Tongue (tissue), 3 donors: ENCODE measurements at places on chromosomes 4 and X.

- no peak for DNase-seq
Measured at GRCh38 chrX:133676344-133677122, 261.2 kb upstream of the GPC4 start.

DNA sequence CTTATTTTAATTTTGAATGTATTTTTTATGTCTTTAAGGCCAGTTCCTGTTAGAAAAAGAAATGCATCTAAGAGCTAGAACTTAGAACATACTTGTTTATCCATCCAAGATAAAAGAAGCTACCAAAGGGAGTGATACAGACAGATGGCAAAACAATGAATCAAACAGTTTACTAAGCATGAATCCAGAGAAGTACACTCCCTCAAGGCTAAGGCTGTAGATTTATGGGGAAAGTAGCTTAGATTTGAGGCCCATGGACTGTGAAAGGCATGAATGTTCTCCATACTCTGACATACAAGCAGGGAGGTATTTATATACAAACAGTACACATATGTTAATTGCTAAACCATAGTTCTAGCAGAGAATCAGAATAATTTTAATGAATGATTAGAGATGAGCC, 255.3 kb upstream of the NRK start:
- no peak for DNase-seq

DNA sequence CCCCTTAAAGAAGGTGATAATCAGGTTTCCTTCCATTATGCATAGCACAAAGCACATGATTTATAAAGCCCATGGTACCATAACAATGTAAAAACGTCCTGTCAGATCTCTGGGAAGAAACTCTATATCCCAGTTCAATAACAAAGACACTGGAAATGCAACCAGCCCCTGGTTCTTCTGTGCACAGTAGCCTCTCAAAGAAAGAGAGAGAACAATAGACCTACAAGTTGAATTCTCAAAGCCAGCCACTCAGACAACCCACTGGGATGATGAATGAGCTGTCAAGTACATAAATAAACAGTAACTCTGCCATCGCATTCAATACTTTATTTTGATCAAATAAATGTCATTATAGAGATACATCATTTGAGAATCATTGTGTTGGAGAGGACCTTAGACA, 400.1 kb upstream of the CPEB2 start:
- DNase-seq = no peak

GRCh38 chr4:153748378-153748777, 11.4 kb downstream of the RNF175 start:
- DNase-seq = no peak

- no peak for DNase-seq
Measured at GRCh38 chrX:40835526-40835925, 100.2 kb upstream of the MED14 start.

- no peak for DNase-seq
Measured at GRCh38 chr4:187416216-187416615, 579.4 kb upstream of the ZFP42 start.

GRCh38 chr4:136558940-136559494, 973.3 kb downstream of the PCDH18 start:
- peak; percentile 67 for DNase-seq

GRCh38 chrX:150842198-150842685, 56.2 kb downstream of the CD99L2 start:
- DNase-seq = peak; percentile 6

DNA sequence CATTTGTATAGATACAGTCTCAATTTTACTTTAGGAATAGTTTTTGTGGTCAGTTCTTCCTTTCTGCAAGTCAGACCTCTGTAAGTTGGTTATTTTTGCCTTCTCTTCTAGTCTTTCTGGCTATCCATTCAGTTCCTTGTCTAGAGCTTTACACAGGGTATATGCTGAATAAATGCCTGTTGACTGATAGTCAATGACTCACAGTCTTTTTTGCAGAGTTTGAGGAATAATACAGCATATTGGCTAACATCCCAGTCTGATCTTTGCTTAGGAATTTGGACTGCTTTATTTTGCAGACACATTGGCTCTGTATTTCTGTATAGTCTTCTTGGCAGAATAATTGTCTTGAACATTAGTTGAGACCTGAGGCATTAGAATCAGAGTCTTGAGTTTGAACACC, 132.4 kb downstream of the MAGEC1 start:
- DNase-seq = peak; percentile 26

DNA sequence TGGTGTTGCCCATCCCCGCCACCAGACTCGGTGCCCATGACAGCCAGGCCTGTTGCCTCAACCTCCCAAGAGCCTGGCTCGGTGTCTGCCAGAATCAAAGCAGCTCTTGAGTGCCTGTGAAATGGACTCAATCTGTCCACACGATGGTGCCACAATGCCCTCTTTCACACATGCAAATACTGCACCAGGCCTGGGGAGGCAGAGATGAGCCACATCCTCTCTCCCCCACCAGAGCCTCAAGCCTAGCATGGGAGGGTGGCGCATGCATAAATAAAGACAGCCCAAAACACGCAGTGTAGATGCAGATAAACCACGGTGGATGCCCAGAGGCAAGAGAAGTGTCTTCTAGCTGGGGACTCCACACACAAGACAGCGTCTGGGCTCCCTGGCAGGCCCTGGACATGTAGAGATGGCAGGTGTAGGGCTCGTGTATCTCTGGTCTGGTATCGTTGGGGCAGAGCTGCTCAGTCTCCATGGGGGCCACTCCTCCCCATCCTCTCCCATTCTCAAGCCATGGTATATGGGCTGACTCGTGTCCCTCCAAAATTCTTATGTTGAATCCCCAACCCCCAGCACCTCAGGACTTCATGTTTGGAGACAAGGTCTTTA, 65.6 kb downstream of the JAKMIP1 start:
- DNase-seq = no peak

DNA sequence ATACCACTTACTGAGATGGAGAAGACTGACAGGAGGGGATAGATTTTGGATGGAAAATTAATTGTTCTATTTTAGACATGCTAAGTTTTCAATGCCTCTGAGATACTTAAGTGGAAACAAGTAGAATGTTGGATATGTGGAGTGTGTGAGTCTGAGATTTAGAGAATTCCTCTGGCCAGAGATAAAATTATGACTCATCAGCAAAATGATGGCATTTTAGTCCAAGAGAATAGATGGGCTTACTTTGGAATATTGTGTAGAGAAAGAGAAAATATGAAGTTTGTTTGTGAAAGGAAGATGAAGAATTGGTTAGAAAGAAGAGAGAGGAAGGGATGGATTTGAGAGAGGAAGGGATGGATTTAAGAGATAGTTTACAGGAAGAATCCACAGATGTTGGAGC, 108.6 kb upstream of the PPP1R2C start:
- no peak for DNase-seq

DNA sequence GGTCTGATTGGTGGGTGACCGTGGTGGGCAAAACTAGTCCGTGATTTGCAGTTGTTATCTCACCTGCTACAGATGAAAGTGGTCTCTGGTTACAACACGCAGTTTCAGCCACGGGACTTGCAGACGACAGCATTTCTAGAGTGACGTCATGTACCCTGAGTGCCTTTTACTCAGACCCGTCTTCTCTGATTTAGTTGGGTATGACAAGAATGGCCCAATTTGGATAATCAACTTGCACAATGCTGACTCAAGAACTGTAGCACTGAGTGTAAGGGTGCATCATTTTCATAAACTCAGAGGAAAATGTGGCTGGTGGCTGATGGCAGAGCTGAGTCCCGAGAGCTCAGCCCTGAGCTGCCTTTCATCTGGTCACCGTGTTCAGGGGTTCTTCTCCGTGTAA, 281.4 kb upstream of the FRG1 start:
- DNase-seq = no peak

- DNase-seq = no peak
Measured at GRCh38 chr4:8586246-8586645, 6.1 kb downstream of the GPR78 start.

DNA sequence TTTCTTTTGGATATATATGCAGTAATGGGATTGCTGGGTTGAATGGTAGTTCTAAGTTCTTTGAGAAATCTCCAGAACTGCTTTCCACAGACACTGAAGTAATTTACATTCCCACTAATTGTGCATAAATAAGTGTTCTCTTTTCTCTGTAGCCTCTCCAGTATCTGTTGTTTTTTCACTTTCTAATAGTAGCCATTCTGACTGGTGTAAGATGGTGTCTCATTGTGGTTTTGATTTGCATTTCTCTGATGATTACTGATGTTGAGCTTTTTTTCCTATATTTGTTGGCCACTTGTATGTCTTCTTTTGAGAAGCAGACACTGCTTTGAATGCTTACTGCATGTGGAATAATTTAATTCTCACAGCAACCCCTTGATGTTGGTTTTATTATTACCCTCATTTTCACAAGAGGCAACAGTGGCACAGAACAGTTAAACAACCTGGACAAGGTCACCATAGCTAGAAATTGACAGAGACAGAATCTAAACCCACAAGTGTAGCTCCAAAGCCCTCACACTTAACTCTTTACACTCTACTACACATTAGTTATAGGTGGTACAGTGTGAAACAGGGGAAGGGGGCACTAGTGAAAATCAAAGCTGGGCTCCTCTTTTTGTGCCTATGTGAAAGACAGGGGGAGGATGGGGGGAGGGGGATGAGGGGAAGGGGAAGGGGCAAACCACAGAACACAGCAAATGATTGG, 96.1 kb downstream of the REELD1 start:
- no peak for DNase-seq

DNA sequence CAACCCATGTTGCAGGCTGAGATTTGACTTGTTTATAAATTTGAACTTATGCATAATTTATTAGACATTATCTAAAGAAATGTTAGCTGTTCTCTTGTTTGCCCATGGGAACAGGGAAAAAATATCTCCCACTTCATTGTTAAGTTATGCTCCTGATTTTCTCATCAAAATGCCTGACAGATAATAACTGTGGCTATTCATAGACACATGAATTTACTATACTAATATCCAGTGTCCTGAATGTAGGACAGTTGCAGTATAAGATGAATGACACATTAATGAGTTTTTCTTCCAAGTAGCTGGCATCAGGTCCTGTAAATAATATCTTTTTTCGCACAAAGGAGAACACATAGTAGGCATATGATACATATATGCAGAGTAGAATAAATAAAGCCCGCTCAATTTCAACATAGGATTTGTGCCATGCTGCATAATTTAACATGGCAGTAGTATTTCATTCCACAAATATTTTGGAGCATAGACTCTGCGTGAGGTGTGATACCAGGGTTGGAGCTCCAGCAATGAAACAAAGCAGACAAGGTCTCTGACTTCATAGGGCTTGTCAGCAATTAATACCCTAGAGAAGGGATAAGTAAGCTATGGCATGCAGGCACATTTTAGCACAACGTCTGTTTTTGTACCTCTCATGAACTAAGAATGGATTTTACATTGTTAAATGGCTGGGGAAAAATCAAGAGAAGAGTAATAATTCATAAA, 40.4 kb upstream of the DDX53 start:
- no peak for DNase-seq

DNA sequence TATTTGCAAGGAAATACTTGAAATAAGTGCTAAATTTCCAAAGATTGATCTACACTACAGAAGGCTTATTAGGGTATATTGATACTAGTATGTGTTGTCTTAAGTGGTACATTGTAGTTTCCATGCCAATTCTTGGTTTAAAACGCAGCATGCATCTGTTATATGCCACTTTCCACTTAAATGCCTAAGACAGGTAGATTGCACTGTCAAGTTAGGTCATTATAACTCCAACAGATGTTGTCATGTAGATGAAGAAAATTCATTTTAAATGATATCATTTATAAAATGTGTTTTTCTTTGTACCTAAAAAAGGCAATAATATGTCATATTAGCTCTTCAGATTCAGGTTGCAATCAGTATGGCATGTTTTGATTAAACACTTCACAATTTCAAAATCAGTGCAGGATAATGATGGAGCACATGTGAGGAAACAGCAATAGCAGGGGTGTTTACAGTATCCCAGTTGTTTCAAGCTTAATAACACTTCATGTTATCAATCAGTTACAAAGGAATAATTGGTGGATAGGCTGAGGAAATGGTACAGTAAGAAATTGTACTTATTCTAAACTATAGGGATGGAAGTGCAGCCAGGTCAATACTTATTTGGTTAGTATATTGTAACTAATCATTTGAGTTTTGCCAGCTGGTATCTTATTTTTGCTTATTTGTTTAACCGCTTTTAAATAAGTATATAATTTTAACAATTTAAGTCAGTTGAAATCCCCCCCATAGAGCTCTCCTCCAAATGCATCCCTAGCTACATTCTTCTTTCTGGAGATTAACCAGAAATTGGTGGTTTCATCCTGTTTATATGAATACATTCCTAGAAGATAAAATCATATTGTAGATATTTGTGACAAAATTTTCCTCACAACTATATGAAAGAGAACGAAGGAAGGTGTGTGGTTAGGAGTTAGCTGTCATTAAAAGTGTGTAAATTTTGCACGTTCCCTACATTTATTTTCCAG, 454.4 kb upstream of the ATOH1 start:
- no peak for DNase-seq

- DNase-seq = no peak
Measured at GRCh38 chrX:39174241-39174771, 373.0 kb downstream of the MID1IP1 start.

- DNase-seq = no peak
Measured at GRCh38 chr4:7666744-7667143, 232.0 kb upstream of the PSAPL1 start.
